Mammary microvascular endothelial cell (primary cell): ENCODE measurements at places on chromosomes 2 and 18. TPM values are rescaled to one million over a fixed set of nuclear protein-coding genes. Genes with fewer than 3 reads are reported as not detected.

The TYW5 gene
- 2.8 and 4.2 TPM in 2 replicates for total RNA-seq

The PSMA8 gene
- not detected in 2 replicates for total RNA-seq

The STEAP3 gene
- 21.6 and 27.2 TPM in 2 replicates for total RNA-seq

The C2orf72 gene
- total RNA-seq, result not detected in 2 replicates

The TAF4B gene
- total RNA-seq, result 4.3 and 5.5 TPM in 2 replicates

The ITGB6 gene
- 0.39 TPM in 1 of 2 replicates, not detected in the other for total RNA-seq

The SERPINB12 gene
- not detected in 2 replicates for total RNA-seq

The DNAH7 gene
- 0.49 TPM in 1 of 2 replicates, not detected in the other for total RNA-seq

The MC5R gene
- not detected in 2 replicates for total RNA-seq

The GPR39 gene
- total RNA-seq, result 0.07 and 0.10 TPM in 2 replicates

The ZAP70 gene
- 0.53 TPM in 1 of 2 replicates, not detected in the other for total RNA-seq

The MEIS1 gene
- total RNA-seq, result 0.79 and 8.4 TPM in 2 replicates

The PIAS2 gene
- total RNA-seq, result 7.6 and 11.6 TPM in 2 replicates

The UPP2 gene
- total RNA-seq, result not detected in 2 replicates

The TTN gene
- 0.79 and 4.7 TPM in 2 replicates for total RNA-seq

The CRYGD gene
- total RNA-seq, result not detected in 2 replicates

The KIF5C gene
- 0.25 and 0.33 TPM in 2 replicates for total RNA-seq

The POTEI gene
- total RNA-seq, result 0.05 and 0.07 TPM in 2 replicates

The PTCD3 gene
- 48.6 and 56.4 TPM in 2 replicates for total RNA-seq

The POTEC gene
- not detected in 2 replicates for total RNA-seq

The CLIP4 gene
- total RNA-seq, result 16.3 and 17.4 TPM in 2 replicates

The FAM228B gene
- total RNA-seq, result 1.1 and 2.0 TPM in 2 replicates

The GTF3C2 gene
- total RNA-seq, result 37.4 and 41.5 TPM in 2 replicates

The INPP5D gene
- total RNA-seq, result 15.8 and 17.5 TPM in 2 replicates

The BUB1 gene
- 45.8 and 49.7 TPM in 2 replicates for total RNA-seq

The REG1B gene
- not detected in 2 replicates for total RNA-seq

The MATN3 gene
- total RNA-seq, result 4.0 and 4.1 TPM in 2 replicates

The C2orf92 gene
- total RNA-seq, result 0.54 TPM in 1 of 2 replicates, not detected in the other

The CHST9 gene
- total RNA-seq, result not detected in 2 replicates

The MERTK gene
- 13.4 and 14.9 TPM in 2 replicates for total RNA-seq

The FABP1 gene
- total RNA-seq, result not detected in 2 replicates

The ALPI gene
- not detected in 2 replicates for total RNA-seq

The CXCR4 gene
- total RNA-seq, result 17.1 and 17.2 TPM in 2 replicates

The MC2R gene
- not detected in 2 replicates for total RNA-seq

The ZNF521 gene
- total RNA-seq, result 18.1 and 25.3 TPM in 2 replicates
